ENCODE measurements at places on chromosomes 11 and 22. TPM values are rescaled to one million over a fixed set of nuclear protein-coding genes. Genes with fewer than 3 reads are reported as not detected.

GRCh38 chr11:126407101-126407521 lies 51.6 kb downstream of the ST3GAL4 start:
- no peak for DNase-seq

RIBC2 gene
- 7.0 TPM for total RNA-seq

CASP12 gene
- not detected for total RNA-seq

CTTN gene
- total RNA-seq, result 0.42 TPM

DNA sequence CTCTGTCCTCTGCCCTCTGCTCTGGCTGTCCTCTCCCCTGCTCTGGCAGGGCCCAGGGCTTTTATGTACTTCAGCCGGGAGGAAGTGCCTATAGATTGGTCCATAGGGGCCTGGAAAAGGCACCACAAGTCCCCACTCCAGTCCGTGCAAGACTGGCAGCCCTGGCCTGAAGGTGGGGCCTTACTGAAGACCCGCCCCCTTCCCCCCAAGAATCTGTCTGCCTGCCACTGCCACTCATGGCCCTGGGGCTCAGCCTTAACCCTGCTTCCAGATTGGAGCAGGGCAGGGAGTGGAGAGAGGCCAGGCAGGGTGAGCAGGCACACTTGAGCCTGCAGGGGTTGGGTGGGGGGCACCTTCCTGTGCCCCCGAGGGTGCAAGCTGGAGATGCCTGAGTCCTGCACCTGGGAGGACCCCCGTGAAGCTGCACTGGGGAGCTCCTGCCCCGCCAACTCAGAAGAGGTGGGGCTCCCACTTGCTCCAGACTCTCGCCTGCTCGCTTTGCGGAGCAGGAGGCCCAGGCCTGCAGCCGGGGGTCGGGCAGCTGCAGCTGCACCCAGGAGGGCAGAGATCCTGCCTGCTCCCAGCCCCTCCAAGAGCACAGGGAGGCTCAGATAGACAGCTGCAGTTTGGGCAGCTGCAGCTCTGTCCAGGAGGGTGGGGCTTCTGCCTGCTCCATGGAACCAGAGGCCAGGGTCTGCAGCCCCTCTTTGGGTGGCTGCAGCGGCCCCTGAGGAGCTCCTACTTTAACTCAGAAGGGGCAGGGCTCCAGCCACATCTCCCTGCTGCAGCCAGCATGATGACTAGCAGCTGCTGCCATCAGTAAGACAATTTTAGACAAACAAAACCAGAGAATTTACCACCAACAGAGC lies 51.0 kb upstream of the SC5D start:
- no peak for DNase-seq

All from activated CD4-positive, alpha-beta T cell treated with anti-CD3 and anti-CD28 coated beads, Interleukin-2, amount 10 ng/mL, durations not matched to agents 7 days and 5 days (primary cell).